ENCODE measurements at places on chromosomes 4 and X. TPM values are rescaled to one million over a fixed set of nuclear protein-coding genes. Genes with fewer than 3 reads are reported as not detected.

USP17L21 gene
- not detected for total RNA-seq

CHRDL1 gene
- total RNA-seq: 5.9 TPM

COL4A6 gene
- total RNA-seq: not detected

MAGEA1 gene
- not detected for total RNA-seq

PCYT1B gene
- 14.3 TPM for total RNA-seq

MAGEA9B gene
- not detected for total RNA-seq

HEPH gene
- total RNA-seq: under 0.01 TPM

VCX2 gene
- not detected for total RNA-seq

TLR10 gene
- 0.27 TPM for total RNA-seq

CXCL10 gene
- total RNA-seq: 0.81 TPM

GPRIN3 gene
- total RNA-seq: 2.7 TPM

UGT2B10 gene
- total RNA-seq: not detected

Measured in hematopoietic multipotent progenitor cell (in vitro differentiated cells).